CD14-positive monocyte (primary cell): ENCODE measurements at places on chromosomes 7 and 10.

DNA sequence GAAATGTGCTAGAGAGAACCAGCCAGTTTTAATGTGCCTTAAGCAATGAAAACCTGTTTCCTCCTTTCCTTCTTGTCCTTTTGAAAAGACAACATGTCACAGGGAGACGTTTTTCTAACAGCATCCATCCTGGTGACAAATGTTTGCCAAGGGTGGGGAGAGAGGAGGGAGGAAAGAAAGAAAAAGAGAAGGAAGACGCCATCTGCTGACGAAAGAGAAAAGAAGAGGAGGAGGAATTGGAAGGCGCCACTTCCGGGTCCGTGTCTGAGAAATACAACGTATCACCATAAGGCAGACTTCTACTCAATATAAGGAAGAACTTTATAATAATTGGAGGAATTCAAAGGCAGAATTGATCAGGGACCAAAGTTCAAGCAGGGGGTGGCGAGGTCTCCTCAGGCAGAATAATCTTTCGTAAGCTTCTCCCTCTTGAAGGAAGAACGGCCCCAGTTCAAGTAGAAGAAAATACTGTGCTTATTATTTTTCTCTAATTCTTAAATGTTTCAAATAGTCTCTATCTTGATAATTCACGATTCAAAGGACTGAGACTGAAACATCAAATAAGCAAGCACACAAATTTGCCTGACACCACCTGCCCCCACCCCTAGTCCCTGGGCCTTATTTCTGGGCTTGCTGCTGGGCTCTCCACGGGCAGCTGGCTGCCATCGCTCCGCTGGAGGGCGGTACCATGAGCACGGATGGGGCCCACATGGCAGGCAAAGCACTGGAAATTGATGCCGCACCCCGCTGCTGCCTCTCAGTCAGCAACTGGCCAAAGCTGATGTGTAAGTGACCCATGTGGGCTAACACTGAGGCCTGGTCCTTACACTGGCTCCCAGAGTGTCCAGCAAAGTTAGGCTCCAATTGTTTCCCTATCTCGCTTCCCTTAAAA, 273.7 kb upstream of the KLF14 start:
- peak; percentile 74 for DNase-seq

DNA sequence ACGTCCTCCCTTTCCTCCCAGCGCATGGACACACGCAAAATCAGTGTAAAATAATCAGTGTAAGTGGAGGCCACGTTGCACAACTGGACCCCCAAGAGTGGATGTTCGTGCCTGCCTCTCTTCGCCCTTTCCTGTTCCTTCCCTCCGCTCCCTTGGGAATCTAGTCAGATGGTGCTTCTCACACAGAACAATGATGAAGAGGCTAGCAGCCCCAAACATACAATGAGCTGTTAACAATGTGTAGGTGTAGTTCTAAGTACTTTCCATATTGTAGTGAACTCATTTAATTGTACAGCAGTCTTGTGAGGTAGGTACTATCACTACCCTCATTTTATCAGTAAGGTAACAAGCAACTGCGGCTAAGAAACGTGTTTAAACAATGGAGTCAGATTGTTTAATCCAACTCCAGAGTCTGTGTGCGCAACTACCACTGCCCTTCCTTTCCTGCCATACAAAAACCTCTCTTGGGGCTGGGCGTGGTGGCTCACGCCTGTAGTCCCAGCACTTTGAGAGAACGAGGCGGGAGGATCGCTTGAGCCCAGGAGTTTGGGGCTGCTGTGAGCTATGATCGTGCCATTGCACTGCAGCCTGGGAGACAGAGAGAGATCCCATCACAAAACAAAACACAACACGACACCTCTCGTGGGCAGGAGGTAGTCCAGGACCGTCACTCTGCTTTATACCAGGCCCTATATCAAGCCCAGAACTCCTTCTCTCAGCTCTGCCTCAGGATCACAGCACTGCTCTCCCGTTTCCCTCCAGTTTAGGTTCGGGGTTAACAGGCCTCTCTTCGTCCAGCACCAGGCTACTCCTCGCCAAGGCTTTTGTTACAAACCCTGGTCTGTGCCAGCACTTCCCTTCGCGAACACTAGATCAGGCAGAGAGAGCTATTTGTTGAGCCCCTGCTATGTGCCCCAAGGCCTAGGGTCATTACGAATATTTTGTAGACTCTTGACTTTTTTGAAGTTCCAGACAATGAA, 1.1 kb downstream of the FKBP9 start:
- no peak for DNase-seq

- no peak for DNase-seq
Observed at GRCh38 chr10:67296926-67297325, 371.1 kb downstream of the LRRTM3 start.

DNA sequence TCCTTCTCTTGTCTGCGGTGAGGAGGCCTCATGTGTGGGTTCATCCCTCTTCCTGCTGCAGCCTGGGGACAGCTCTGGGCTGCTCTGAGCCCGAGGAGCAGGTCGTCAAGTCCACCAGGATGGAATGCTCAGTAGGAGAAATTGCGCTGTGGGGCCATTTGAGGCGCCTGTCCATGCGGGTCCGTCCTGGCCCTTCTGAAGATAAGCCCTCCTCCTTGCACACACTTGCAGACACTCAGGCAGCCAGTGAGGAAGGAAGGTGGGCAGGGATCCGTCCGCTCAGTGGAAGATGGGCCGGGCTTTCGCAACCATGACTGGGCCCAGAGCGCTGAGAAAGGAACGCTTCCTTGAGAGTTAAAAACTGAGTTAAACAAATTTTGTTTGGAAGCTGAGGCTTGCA, 356.8 kb downstream of the GLRX3 start:
- no peak for DNase-seq

DNA sequence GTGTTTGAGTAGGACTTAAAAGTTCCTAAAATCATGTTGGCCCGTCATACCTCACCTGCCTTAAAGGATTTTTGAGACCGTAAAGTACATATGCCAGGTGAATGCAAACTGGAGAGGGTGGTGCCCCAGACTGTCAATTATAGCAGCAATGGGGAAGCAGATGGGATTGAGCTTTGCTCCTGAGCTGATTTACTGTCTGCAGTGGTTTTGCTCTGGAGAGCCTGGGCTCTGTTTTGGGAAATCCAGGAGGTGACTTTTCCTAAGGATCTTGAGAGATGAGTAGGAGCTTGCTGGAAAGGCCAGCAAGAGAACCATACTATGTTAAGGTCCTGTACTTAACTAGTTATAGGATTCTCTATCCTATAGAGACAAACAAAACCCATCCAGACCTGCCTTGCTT, 43.0 kb downstream of the COL13A1 start:
- DNase-seq = no peak

DNA sequence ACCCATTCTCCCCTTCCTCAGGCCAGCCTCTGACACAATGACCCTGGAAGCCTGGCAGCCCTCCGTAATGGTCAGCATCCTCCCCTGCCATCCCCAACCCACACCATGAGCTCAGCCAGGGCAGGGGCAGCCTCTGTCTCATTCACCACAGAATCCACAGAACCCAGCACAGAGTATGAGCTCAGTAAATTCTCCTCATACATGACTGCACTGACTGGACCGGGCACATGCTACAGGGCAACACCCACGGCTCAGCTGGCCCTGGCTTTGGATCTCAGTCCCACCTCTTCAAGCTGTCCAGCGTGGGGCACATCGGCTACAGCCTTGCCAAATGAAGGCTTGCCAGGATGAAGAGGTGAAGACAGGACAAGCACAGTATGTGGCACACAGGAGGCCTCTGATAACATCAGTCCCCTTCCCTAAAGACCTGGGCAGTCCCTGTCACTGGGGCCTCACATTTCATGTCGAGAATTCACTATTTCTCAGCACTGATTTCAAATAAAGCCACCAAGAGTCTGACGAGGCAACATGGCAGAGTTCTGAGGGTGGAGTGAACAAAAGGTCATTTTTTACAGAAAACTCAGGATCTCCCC, 7.9 kb downstream of the GPRIN2 start:
- no peak for DNase-seq

DNA sequence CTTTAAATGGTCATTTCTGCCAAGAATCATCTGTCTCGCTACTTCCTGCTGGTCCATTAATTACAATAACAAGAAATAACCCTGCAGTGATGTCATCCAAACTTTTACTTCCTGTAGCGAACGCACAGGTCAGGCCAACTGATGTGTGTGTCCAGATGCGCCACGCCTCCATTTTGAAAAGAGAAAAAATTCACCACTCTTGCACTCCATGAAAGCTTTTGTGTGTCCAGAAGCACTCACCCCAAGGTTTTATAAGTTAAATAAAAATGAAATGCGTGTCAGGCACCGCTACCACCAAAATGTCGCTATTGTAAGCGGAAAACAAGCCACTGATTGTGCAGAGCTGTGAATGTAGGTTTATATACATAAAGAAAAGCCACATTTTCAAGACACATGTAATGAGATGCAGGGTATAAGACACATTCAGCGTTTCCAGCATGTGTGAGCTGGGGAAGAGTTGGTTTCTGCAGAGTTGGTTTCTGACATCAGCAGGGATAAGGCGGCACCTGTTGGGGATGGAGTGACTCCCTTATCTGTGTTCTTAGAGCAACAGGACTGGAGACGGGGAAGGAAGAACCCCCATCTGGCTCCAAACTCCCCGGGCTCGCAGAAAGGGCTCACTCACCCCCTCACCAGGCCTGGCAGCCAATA, 83.3 kb downstream of the CTBP2 start:
- no peak for DNase-seq

DNA sequence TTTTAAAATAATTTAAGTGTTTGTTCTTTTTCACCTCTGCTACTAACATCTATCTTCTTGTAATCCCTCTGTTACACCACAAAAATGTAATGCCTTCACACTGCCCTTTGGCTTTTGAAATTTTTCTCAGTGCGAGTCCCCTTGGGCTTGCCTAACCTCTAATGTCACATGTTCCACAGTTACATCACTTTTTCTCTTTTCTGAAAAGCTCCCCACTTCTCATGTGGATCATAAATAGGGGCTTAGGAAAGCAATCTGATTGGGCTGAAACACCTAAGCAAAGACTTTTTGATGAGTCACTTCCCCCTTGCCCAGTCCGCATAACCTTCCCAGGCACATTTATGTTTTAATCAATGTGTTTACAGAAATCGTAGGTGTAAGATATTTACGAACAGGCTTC, 288.2 kb downstream of the IPMK start:
- DNase-seq = no peak
